ENCODE measurements at places on chromosomes 6 and 20. TPM values are rescaled to one million over a fixed set of nuclear protein-coding genes. Genes with fewer than 3 reads are reported as not detected.

- no peak for DNase-seq
Measured at GRCh38 chr6:111625461-111626391, 20.0 kb upstream of the TRAF3IP2 start.

The EBF4 gene
- 11.1 TPM for total RNA-seq

DNA sequence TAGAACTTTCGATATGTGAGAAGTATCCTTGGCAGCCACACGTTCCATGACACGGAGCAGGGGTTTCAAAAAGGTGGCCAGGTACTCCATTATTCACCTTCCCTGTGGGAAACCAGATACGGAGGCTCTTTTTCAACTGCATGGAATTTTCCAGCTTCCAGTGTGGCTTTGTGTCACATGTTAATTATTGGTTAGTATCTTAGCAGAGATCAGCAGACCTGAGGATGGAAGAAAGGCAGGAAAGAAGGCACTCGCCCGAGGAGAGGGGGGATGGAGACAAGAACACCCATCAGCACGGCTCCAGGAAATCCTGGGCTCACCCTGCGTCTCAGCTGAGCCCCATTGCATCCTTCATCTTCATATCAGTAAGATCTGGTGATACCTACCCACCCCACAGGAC lies 115.5 kb downstream of the PXDC1 start:
- no peak for DNase-seq

The HRH3 gene
- total RNA-seq = not detected

DNA sequence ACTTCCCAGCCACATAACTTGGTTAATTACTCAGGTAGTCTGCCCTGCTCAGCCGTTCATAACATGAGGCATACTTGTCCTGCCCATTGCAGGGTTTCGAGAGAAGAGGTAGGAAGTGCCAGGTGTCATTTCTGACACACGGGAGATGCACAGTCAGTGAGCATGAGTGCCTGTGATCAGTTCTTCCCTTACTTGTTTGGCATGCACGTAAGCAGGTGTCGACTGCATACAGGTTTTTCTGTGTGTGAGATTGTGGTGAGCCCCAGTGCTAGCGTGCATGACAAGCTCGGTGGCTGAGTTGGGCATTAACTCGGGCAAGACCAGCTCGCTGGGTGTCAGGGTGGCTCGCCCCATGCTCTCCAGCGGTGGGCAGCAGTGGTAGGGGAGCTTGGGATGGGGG lies 51.2 kb upstream of the SLC22A1 start:
- no peak for DNase-seq

DNA sequence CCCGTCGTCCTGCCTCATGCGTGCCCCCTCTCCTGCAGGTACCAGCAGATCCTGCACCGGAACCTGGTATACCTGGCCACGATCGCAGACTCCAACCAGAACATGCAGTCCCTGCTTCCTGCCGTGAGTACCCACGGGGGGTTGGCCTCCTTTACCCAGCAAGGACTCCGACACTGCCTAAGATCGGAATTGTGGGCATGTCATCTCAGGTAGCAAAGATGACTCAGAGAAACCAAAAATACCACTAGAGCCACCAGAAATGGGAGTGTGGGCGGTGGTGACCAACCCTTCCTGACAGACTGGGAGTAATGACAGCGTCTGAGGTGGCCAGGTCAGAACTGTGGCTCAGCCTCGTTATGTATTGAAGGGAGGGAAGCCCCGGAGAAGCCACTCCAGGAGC lies 16.3 kb downstream of the SS18L1 start:
- no peak for DNase-seq

The PRKN gene
- total RNA-seq = 7.6 TPM

The CRISP3 gene
- 0.10 TPM for total RNA-seq

DNA sequence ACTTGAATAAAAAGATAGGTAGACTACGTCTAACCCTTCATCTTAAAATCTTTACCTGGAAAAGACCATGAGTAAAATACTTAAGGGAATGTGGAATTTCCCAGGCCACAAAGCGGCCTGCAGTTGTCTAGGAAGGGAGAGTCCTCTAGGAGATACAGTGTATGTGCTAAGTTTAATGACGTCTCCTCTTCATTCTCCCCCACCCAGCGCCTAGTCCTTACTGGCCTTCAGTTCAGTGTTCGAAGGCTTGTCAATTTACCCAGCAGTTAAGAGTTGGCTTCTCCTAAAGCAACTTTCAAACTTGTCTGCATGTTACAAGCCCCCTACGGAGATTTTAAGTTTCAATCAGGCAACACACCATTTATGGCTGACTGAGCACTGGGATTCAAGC lies 35.2 kb downstream of the HFE start:
- no peak for DNase-seq

The C20orf141 gene
- total RNA-seq = not detected

DNA sequence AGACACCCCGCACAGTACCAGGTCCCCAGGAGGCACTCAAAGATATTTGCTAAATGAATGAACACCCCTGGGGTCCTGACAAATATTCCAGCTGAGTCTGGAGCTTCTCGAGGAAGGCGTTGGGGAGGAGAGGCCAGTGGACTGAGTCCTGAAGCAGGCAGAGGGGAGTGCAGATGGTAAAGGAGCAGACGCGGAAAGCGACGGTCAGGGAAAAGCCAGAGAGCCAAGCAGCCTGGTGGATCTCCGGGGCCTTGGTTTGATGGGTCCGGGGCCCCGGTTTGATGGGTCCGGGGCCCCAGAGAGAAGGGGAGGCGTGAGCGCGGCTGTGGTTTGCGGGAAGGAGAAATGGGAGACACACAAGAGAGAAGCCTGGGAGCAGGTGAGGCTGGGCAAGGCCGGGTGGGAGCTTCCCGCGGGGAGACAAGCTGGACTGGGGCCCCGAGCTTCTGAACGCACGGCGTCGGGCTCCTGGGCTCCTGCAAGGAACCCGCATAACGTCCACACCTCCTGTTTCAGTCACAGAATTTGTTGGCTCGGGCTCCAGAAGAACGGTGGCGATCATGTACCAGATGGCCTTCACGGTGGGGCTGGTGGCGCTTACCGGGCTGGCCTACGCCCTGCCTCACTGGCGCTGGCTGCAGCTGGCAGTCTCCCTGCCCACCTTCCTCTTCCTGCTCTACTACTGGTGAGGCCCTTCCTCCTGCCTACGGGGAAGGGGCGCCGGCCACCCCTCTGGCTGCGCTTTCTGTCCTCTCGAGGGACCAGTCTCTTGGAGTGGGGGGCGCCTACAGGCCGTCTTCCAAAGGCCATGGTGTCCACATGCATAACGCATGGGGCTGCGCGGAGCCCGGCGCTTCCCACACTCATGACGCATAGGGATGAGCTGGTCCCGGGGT lies 12.1 kb downstream of the SLC22A1 start:
- no peak for DNase-seq

GRCh38 chr6:26322645-26323482 lies 42.1 kb upstream of the BTN3A2 start:
- DNase-seq = no peak

GRCh38 chr6:142721215-142721920 lies 223.6 kb downstream of the HIVEP2 start:
- no peak for DNase-seq

GRCh38 chr6:153129873-153130514 lies 1.1 kb downstream of the RGS17 start:
- peak; percentile 76 for DNase-seq

DNA sequence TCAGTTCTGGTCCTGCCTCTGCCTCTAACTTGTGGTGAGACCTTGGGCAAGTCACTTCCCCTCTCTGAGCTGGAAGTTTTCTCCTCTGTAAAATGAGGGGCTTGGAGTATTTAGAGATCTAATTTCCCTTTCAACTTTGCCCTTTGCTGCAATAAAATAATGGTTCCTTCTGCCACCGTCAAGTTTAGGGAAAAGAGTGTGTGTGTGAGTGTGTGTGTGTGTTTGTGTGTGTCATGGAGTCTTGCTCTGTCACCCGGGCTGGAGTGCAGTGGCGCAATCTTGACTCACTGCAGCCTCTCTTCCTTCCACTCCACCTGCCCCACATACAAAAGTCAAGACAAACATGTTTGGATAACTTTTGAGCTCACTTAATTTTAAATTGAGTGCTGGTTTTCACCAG lies 39.2 kb upstream of the PIM1 start:
- DNase-seq = peak; percentile 83

DNA sequence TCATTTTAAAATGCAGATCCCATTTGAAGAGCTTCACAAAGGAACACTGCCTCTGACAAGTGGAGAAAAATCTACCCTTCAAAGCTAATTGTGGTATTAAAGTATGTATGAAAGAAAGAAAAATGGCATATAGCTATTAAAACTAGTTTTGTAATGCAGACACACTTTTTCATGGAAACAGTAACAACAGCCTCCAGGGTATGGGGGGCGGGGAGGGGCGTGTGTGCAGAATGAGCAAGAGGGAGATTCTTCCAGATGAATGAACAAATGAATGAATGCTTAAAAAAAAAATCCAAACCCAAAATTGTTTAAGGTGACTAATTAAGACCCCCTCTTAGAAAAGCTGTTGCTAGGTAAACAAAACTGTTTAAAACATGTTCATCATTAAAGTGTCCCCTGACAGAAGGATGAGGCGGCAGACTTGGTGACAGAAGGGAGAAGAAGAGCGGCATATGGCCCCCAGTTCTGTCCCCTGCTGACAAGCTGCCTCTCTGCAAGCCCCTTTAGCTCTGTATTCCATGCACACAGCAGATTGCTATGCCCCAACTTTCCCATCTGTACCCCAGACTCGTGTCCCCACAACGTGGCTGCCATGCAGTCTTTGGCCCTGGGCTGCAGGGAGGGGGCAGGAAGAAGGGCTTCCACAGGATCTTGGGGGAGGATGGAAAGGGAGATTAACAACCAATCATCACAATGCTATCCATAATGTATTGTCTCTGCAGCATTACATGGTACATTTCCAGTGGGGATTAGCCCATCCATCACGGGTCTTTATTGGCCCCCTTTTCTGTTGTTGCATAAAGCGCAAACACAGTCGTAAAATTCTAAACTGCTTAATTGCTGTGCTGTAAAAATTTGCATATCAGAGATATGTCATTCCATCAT lies 108.4 kb upstream of the OLIG3 start:
- no peak for DNase-seq

- no peak for DNase-seq
Measured at GRCh38 chr6:69285054-69285453, 511.8 kb downstream of the LMBRD1 start.

The HLA-DOA gene
- total RNA-seq = 3.1 TPM

The CCM2L gene
- 9.7 TPM for total RNA-seq

The RIPPLY2 gene
- total RNA-seq = not detected

The EYS gene
- not detected for total RNA-seq

DNA sequence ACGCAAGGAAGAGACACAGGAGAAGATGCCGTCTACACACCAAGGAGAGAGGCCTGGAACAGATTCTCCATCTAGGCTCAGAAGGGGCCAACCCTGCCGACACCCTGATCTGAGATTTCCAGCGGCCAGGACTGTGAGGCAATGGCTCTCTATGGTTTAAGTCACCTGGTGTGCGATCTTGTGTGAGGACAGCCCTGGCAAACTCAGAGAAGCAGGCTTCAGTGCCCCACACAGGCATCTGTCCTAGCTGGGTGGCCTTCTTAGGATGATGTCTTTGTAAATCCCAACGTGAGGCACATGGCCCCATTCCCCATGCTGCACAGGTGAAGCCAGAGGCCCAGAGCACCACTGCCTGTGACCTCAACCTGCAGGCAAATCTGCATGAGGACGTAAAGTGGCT lies 87.6 kb upstream of the FRMD1 start:
- no peak for DNase-seq

- peak; percentile 85 for DNase-seq
Measured at GRCh38 chr6:710601-711571, 17.9 kb upstream of the EXOC2 start.

GRCh38 chr6:89566930-89567629 lies 71.5 kb downstream of the LYRM2 start:
- DNase-seq = no peak

The DCDC2 gene
- not detected for total RNA-seq

DNA sequence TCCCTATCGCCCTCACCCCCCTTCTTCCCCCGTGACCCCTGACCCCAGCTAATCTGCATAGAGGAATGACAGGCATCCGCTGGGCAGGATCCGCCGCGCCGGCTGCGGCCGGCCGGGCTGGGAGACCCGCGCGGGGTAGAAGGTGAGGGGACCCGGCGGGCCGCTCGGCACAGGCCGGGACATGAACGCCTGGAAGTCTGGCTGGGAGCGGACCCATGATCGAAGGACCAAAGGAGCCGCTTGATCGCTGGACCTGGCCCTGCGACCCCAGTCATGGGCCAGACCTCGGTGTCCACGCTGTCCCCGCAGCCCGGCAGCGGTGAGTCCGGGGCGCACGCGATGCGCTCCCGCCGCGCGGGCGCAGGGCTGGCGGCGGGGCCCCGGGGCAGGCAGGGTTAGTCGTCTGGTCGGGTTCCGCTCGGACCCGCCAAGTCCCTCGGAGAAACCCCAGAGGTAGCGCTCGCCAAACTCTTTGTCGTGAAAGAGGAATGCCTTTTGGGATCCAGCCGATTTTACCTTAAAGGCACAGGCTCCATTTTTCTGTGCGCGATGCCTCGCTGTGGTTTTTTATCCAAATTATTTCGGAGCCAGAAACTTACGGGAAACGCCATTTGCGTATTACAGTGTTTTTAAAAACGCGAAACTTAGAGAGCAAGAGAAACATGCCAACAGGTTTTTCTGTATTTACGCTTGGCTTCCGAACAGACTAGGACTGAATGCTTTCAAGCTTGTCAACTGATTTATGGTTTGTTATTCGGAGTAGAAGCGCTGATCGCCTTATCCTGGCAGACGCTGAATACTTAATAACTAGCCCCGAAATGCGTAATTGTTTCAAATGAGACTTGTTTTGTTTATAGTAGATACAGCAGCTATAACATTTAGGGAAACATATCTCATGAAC lies at the start of gene PHACTR2:
Gene PHACTR2, plus strand, starts transcription at position 75 of the 901 bp plus-strand sequence. Its CDS starts 199 bp downstream, at position 274.
- peak; percentile 91 for DNase-seq
